ENCODE measurements at places on chromosomes 4 and X.
A peak's percentile ranks its signal among the peaks of the same experiment; 100 is the strongest.

GRCh38 chr4:31126881-31127398, 406.8 kb downstream of the PCDH7 start:
- no peak for DNase-seq

DNA sequence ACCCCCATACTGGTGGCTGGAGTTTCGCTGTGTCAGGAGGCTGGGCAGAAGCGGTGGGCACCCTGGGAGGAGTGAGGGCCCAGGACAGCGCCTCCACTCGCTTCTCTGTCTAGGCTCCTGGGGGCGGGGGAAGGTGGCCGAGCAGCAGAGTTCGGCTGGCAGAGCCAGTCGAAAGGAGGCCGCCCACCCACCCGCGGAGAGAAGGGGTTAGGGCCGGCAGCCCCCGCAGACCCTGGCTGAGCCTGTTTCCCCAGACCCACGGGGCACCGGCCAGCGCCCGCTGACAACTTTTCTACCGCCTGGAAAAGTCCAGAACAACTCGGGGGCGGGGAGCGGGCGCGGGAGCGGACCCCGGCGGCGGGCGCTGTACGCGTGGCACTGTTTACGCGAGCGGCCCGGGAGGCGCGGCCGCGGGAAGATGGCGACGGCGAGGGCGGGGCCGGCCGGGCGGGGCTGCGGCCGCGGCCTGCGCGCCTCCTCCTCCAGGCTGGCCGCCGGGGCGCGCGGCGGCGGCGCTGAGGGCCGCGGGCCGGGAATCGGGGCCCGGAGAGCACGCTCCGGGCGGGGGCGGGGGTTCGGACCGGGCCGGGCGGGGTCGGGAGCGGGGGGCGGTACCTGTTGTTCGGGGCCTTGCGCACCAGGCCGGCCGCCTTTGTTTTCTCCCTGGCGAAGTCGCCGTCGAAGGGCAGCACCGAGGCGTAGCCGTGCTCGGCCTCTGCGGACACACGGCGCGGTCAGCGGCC, 628 bp downstream of the MXD4 start:
- peak; percentile 42 for DNase-seq

DNA sequence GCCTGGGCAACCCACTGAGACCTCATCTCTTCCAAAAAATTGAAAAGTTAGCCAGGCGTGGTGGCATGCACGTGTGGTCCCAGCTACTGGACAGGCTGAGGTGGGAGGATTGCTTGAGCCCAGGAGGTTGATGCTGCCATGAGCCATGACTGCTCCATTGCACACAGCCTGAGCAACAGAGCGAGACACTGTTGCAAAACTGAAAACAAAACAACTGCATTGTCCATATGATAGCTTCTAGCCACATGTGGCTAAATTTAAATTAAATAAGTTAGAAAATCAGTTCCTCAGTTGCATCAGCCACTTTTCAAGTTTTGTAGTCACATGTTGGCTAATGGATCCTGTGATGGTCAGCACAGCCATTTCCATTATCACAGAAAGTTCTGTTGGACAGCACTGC, 67.9 kb downstream of the GAB1 start:
- no peak for DNase-seq

DNA sequence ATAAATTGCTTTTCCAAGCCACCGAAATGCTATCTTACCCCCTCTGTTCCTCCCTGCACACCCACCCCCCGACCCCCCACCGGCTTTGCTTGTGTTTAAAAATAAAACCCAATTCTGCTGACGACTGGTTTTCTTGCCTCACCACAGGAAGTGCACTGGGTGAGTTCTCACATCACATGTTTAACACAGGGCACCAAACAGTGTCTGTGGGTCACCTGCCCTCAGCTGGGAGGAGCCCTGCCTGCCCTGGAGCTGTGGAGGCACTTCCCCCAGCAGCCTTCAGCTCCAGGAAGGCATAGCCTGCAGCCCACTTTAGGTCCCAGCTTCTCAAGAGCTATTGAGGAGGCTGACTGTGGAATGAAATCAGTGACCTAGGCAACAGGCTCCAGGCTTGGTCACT, 8.8 kb downstream of the TMEM255A start:
- DNase-seq, result no peak

- no peak for DNase-seq
Observed at GRCh38 chr4:138035781-138036258, 206.3 kb downstream of the SLC7A11 start.

DNA sequence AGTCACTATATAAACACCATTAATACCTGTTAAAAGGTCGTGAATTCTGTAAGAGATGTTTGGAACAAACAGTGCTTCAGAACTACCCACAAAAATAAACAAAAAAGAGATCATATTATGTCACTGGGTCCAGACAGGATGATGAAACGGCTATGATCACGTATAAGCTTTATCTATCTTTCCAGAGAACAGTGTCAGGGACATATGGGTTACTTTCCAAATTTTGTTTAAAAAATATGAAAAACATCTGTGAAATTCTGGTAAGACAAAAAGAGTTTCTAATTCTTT, 90.0 kb downstream of the SORBS2 start:
- no peak for DNase-seq
